Left lobe of liver (tissue), 2 donors: ENCODE measurements at places on chromosomes 5 and 9. TPM values are rescaled to one million over a fixed set of nuclear protein-coding genes. Genes with fewer than 3 reads are reported as not detected.

GRCh38 chr9:28073270-28073669, 500.0 kb upstream of the C9orf72 start:
- DNase-seq = no peak

DNA sequence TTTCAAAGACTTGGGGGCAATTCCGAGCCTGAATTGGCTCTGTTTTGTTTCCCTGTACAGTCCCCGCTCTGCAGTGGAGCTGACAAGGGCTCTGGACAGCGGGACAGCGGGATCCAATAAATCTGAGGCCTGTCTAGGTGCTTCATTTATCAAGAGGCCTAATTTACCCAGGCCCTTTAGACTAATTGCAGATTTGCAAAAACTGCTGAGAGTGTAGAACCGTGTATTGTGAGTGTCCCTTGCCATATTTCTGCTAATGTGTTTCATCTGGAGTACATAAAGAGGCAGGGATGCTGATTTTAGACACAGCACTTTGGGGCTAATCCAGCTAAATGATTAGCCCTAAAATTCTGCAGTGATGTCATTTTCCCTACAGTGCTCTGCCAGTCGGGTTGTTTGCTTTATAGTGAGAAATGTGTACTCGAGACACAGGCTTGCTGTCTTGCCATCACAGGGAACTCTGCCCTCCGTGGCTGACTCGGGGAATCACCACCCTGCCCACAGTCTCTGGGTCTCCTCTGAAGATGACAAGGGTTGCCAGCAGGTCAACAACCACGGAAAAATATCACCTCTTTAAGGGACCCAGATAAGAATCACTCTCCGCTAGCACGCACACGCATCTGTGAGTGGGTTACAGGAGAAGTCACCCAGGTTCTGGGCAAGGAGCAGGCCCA, 592.0 kb downstream of the BNC2 start:
- no peak for DNase-seq

CCDC112 gene
- total RNA-seq = 0.58 TPM

GRCh38 chr5:75921011-75921410, 162.2 kb upstream of the SV2C start:
- DNase-seq = no peak

GRCh38 chr9:131473891-131474290, 28.8 kb upstream of the POMT1 start:
- no peak for DNase-seq

GZMA gene
- total RNA-seq = not detected

SPEF2 gene
- total RNA-seq = 1.7 TPM
